ENCODE measurements at places on chromosomes 6 and 20.

GRCh38 chr6:38713812-38714211 is 1.3 kb upstream of the DNAH8 start:
- no peak for DNase-seq

DNA sequence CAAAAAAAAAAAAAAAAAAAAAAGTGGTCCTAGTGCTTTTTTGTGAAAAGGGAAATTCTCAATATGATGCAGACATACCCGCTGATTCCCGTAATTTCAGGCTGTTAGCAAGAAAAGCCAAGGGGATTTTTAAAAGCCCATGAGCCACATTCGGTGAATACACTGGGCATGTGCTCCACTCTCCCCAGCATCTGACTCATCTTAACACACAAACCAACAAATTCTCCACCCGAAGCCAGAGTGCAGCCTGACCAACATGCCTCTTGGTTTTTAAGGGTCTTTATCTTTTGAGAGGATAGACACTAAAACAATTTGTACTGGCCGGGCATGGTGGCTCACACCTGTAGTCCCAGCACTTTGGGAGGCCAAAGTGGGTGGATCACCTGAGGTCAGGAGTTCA is 45.5 kb upstream of the CD83 start:
- peak; percentile 26 for DNase-seq

DNA sequence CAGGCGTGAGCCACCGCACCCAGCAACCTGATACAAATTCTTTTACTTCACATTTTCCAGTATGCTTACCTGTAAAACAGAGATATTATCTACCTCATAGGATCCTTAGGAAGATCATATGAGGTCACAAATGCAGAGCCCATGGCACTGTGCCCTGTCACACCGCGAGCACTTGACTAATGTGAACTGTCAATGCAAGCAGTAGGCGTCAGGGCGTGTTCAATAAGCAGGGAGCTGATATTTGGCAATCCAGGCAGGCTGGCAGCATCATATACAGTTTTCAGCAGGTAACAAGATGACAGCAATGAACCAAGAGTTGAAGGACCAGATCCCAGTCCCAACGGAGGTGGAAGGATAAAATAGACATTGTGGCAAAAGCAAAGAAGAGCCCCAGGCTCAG is 14.6 kb upstream of the ARID1B start:
- no peak for DNase-seq

DNA sequence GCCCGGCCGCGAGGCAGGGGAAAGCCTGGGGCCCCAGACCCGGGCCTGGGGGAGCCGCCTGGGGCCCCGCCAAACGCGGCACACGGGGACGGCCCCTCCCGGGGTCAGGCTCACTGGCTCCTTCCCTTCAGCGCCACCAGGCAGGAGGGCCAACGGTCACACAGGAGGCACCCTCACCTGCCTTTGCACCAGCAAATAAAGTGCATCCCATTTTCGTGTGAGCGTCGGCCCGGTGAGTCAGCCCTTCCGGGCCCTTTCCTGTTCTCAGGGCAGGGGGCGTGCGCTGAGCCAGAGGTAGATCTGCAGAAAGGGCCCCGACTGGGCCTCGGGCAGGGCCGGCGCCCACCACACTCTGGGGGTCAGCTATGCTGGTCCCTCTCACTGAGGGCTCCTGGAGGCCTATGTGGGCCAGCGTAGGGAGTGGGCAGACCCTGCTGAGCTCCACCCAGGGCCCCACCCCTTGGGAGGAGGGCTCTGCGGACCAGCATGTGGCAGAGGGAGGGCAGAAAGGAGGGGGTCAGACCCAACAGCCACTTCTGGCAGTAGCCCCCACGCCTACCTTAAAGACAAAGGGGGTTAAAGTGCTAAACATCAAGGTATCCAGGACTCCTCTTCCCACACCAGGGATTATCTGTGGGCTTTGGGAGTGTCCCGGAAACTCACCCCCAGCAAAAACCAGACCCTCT is 931 bp upstream of the UCKL1 start:
- DNase-seq, result peak; percentile 87

DNA sequence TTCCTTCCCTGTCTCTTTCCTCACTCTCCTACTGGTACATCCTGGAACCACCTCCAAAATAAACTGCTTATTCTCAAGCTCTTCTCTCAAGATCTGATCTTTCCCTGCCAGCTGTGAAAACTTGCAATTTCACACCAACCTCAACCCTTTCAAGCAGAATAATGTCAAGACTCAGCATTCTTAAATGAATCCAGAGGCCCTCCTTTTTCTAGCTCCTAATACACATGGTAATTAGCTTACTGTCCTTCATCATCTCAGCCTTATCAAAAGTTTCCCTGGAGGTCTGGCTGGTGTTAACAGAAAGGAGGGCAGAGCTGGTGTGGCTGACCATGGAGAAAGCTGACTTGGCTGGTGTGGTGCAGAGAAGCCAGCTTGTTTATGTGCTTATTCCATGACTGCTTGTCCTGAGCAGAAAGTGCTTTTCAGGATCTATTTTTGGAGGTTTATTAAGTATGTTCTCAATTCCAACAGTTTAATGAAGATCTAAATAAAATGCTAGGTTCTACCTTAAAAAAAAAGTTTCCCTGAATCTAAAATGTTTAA is 50.5 kb downstream of the CFAP61 start:
- DNase-seq, result no peak

Data from myocyte (in vitro differentiated cells).